ENCODE measurements at places on chromosomes 1 and 21.

DNA sequence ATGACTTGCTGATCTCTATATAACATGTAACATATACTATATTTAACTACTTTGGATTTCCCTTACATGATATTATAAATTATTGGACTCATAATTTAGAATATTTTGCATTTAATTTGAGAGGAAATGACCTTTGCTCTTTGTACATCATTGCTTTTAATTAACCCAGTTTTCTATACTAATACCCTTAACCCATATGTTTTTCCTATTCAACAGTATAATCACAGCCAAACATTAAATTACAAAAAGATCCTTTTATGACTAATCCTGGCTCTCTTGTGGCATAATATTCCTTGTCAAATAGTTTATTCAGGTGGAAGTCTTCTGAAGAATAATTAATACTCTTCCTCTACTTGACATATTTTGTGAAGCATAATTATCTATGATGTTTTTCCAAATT is 56.0 kb upstream of the GPR52 start:
- no peak for DNase-seq

DNA sequence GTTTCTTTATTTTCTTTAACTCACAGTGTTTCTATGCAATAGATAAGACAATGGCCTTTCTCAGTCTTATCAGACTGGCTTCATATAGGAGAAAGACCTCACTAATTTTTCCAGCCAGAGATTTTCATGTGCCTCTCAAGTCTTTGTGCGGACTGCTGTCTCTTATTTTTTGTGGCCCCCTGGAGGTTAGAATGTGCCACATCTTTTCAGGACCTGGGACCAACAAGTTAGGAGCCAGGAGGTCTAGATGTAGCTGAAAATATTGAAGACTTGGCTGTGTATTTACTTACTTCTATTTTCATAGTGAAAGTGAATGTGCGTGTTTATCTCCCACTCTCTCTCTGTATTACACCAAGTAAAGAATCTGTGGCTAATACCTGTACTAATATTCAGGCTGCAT is 42.1 kb upstream of the CFHR3 start:
- no peak for DNase-seq

DNA sequence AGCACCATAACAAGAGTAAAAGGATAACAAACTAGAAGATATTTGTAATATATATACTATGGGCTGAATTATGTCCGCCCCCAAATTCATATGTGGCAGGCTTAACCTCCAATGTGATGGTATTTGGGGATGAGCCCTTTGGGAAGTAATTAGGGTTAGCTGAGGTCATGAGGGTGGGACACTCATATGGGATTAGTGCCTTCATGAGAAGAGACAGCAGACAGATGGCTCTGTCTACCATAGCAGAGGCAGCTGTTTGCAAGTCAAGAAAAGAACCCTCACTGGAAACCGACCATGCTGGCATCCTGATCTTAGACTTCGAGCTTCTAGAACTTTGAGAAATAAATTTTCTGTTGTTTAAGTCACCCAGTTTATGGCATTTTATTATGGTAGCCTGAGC is 303.6 kb downstream of the LMO4 start:
- no peak for DNase-seq

- no peak for DNase-seq
Observed at GRCh38 chr1:8791819-8792218, 25.6 kb downstream of the RERE start.

- no peak for DNase-seq
Observed at GRCh38 chr1:244322181-244322580, 129.5 kb downstream of the ADSS2 start.

Measured in umbilical cord (tissue), 2 donors.